ENCODE measurements at places on chromosomes 5 and 9.
A peak's percentile ranks its signal among the peaks of the same experiment; 100 is the strongest.

DNA sequence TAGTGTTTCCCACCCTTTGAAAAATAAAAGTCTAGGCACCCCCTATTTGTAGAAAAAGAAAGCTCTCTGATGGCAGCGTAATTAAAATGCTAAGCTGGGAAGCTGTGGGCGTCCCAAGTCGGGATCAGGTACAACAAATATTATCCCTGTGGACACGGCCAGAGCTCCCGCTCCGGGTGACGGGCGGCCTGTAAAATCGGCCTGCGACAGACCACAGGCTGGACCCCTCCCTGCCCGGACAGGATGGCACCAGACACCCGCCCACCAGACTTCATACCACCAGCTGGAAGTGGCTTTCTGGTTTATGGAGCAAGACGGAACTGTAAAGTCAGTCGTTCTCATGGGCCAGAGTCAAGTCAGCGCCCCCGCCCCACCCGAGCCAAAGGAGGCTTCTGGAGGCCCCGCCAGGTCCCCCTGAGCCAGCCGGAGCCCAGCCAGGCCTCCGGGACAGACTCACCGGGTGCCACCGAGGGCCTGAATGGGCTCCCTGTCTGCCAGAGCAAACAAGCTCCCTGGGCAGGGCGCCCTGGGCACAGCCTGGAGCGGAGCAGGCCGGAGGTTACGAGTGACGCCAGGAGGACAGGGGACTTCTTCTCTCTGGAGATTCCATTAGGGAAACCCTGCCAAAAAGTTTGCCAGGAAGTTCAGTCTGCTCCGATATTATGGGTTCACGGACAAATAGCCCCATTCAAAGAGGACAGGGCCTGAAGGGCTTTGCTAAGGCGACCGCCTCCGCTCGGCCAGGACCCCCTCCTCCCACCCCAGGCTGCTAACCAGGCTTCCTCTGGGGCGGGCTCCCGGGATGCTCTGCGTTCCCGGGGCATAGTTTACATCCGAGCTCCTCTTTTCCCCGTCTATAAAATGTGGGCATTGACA is 173.7 kb downstream of the ERCC6L2 start:
- DNase-seq = no peak

DNA sequence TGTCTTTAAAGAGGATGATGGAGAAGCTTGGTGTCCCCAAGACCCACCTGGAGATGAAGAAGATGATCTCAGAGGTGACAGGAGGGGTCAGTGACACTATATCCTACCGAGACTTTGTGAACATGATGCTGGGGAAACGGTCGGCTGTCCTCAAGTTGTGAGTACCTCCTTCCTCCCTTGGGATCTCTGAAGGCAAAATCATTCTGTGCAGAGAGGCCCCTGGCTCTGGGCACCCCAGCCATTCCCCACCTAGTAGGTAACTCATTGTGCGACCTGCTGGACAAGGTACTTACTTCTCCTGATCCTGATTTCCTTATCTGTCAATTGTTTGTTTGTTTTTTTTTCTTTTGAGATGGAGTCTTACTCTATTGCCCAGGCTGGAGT is 7.6 kb upstream of the NUP214 start:
- DNase-seq = no peak

DNA sequence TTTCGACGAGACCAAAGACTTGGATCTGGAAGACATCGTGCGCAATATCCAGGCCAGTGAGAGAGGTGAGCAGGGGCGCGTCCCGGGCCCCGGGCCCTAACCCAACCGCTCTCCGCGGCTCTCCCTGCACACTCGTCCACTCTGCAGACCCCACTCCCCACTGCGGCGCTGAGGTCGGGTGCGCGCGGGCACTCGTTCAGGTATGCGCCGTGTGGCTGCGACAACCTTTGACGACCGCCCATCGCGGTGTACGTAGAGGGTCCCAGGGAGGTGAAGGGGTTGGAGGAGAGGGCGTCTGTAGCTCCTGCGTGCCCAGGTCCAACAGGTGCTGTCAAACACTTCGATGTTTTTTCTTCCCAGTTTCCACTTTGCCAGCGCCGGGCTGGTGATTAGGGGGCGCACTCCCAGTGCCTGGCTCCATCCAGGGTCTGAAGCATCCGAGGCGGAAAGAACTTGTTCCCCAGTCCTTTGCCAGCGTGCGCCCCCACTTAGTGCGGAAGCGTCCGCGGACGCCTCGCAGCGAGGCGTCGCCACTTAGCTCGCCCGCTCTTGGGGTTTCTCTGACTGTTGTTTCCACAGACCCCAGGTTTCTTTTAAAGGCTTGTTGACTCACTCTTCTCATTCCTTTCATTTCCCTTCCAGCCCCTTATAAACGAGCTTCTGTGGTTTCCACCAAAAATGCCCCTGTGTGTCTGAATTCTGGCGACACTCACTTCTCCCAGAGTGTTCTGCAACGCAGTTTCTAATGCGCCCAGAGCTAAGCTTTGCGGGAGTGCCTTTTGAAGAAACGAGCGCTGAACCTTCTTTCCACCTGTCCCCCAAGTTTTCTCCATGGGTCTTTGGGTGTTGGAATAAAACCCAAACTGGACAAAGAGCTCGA is 1.6 kb downstream of the NPR3 start:
- DNase-seq = no peak

- DNase-seq = no peak
Observed at GRCh38 chr5:104702212-104702611, 1139.6 kb upstream of the NUDT12 start.

DNA sequence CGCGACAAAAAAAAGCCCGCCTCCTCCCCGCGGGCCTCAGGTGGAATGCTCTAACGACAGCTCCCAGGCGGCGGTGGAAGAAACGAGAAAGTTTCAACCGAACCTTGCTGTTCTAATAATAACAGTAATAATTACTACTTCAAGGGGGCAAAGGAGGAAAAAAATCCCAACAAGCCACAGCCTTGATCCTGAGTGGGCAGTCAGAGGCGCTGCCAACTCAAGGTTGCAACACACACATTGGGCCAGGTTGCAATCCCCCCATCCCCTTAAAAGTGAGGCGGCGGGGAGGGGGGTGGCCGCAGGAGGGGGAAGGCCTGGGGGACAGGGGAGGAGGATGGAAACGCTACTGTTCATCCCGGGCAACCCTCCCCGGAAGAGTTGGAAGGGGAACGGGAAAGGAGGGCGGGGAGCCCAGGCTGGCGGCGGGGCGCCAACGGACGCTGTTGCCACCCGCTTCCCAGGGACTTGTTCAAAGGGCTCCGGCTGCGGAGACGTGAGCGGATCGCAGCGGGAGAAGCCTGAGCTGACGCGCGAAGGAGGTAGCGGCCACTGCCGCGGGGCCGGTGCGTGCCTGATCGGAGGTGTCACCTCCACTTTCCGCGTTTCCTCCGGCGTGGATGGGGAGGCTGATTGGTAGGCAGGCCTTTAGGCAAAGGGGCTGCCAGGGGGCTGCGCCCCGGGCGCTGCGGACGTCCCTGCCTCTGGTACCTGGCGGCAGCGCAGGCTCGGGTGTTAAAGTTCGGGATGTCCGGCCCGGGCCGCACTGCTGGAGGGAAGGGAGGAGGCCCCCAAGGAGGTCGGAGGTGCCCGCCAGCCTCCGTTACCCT is 647 bp downstream of the SMARCA2 start:
- DNase-seq = peak; percentile 50

DNA sequence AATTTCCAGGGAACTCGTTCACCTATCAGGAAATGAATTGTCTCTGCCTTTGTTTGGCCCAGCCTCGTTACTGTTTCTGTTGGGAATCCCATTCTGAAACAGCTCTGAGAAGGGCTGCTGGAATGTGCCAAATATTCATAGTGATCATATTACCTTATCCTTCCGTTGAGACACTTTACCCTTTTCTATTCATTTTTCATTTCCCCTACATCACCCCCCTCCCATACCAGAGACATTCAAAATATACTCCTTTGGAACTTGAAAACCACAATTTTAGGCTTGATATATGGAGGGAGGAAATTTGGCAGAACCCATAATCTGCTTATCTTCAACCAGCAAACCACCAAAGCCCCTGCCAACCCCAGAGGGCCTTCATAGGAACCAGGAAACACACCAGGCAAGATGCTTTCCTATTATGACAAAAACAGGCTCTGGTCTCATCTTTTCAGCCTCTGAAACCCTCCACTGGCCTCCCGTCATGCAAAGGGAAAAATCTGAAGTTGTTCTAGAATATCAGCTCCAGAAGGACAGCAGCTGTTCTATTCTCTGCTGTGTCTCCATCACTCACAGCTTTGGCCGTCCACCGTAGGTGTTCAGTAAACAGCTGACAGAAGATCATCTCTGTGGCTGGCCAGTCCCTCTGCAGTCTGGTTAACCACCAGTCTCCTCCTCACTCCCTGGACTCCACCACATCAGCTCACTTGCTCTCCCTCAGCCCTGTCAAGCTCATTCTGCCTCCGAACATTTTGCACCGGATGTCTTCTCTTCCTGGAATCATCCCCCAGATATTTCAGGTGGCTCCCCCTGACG is 217.2 kb upstream of the WWC1 start:
- DNase-seq = no peak

- DNase-seq = no peak
Observed at GRCh38 chr5:143311428-143311827, 92.1 kb downstream of the NR3C1 start.

- no peak for DNase-seq
Observed at GRCh38 chr5:43415935-43416802, 4.0 kb upstream of the CCL28 start.

DNA sequence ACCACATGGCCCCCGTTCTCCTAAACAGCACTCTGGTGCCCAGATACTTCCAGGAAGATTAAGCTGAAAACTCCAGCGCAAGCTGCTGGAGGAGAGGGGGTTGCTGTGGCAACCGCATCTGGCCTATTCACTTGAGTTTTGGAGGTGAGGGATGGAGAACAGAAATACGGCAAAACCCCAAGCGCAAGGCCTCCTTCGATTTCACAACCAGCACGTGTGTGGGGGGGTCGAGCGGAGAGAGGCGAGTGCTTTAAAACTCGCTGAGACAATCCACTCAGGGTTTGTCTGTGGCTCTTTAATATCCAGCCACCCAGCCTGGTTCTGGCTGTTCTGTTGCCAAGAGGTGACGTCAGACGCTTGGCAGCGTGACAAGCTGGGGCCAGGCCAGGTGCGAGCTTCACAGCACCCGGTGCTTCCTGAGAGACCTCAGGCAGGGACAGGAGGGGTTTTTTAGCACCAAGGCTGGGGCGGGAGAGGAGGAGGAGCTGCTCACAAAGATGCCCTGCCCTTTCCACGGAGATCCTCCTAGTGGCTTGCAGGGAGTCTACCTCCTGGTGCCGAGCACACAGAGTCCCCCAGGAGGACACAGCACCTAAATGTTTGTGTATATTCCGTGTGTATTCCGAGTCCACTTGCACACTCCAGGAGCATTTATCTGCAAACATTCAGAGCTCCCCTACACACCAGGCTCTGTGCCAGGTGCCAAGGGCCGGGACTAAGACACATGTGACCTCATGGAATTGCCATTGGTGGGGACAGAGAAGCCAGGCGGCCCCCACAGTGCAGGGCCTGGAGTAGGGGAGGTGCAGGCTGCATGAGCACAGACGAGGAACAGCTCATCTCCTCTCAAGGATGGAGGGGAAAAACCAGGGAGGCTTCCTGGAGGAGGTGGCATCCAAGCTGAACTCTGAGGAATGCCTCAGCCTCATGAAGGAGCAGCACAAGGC is 194.6 kb downstream of the OLFM1 start:
- DNase-seq = no peak

DNA sequence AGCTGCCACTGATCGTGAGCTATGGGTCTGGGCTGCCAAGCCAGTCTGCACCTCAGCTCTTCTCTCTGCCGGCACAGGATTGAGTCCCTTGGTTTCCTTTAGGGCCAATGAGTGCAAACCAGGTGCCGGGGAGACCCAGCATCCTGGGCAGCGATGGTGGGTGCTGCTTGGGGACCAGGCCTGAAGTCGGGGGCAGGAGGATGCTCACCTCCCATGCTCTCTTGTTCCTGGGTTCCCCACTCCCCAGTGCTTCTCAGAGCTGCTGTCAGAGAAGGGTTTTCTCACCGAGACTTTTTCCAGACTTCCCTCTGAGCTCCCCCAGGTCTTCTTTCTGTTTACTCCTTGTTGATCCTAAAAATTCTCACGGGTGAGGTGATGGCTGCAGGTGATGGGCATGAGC is 61.2 kb downstream of the IRX1 start:
- DNase-seq = no peak

DNA sequence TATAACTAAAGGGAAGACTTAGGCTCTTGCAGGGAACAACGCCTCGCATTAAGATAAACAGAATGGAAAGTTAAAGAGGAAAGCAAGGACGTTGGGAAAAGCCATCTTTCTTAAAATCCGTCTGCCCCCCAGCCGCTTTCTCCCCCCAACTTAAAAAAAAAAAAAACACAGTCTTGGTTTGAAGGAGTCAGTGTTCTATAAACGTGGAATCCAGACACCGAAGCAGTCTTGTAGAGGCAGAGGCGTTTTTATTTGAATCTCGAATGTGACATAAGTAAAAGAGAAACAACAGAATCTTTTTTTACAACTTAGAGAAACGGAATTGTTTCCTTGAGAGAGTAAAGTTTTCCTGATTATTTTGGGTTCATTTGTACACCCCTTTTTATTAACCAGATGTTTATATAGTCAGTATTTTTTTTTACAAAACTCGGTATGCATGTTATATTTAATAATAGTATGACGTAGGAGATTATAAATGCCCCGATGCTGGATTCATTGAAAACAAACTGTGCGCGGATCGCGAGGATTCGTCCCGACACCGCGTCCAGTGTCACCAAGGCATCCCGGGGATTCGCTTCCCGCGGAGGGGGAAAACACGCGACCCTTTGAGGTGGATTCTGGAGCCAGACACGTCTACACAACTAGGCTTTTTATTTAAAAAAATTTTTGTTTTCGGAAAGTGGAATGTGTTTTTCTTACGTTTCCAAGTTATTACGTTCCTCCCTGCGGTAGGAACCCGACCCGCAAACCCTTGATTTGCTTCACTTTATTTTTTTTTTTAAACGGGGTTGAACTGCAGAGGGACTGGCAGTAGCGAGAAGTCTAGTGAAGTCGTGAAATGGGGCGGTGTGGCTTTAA is 6.7 kb downstream of the PTCH1 start:
- no peak for DNase-seq

DNA sequence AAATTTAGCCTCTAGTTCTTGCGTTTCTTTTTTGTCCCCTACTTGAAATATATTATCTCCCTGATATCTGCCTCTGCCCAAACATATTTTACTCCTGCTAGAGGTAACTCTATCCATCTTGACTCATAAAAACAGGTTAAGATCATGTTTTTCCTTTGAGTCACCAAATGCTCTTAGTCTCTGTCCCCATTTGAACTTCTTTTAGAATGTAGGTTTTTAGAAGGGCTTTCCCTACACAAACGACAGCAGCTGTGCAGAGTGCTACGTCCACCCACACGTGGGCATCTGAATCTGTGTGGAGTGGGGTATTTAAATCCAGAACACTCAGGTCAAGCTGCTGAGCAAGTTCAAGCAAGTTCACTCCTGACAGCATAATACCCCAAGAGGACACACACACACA is 2.2 kb downstream of the HSD17B3 start:
- DNase-seq = no peak

DNA sequence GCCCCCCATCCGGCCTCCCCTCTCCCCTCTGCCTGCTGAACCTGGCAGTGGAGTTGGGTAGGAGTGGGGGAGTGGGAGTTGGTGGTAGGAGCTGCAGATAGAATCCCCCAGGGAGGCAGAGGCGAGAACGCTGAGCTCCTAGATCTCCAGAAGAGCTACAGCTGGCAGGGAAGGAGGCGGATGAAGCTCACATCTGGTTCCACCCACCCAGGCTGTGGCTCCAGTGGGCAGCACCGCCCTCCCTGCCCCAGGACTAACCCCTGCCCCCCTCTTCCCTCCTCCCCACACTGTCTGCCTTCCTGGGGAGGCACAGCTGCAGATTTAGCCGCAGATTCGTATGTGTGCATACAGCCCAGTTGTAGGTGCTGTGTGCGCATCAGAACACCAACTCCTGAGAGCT is 34.2 kb downstream of the C9orf50 start:
- no peak for DNase-seq

- DNase-seq = no peak
Observed at GRCh38 chr5:128384068-128384467, 154.0 kb downstream of the FBN2 start.

GRCh38 chr5:61599370-61600122 is 267.5 kb downstream of the ZSWIM6 start:
- DNase-seq = no peak

All from suppressor macrophage (primary cell).